ENCODE measurements at places on chromosomes 11 and 22.
A peak's percentile ranks its signal among the peaks of the same experiment; 100 is the strongest.

DNA sequence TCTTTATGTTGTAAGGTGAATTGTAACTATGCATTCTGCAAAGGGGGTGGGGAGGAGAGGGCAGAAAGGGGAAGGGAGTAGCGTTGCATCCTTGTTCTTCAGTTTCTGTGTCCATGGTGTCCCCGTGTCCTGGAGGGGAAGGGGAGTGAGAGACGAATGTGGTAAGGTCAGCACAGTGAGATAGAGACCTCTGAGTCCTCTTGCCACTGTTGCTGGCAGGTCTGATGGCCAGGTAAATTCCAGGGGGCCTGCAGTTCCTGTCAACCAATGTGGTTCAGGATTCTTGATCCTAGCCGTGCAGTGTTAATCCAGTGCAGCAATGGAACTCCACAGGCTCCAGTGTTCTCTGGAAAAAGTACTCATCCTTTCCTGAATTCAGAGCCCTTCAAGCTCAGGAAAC is 14.6 kb upstream of the ADSL start:
- DNase-seq = no peak

DNA sequence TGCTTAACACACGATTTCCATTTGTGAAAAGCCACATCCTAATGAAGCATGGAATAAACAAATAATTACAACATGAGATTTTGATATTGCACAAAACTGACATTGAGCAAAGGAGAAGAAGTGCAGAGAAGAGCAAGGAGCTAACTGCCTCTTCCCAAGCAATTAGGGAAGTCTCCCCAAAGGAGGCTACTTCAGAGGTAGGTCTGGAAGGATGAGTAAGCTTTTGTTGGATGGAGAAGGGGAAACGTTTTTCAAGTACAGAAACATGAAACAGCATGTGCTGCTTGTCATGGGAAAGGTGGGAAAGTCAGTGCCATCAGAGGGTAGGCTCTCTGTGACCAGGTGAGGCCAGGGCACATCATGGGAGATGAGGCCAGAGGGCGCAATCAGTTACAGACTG is 132.2 kb upstream of the SESN3 start:
- no peak for DNase-seq

DNA sequence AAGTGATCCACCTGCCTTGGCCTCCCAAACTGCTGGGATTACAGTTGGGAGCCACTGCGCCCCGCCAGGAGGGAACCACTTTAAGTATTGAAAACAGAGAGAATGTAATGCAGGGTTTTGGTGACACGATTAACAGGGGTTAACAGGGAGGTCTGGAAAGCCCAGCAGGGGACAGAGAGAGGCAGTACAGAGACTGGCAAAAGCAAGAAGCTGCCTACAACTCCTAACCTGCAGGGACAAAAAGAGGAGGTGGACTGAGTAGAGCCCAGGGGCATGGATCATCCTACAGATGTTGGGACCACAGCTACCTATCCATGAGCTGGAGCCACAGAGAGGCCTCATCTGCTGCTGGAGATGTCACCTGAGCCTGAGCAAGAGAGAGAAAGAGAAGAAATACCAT is 1.7 kb upstream of the SPINDOC start:
- no peak for DNase-seq

- DNase-seq = peak; percentile 35
Measured at GRCh38 chr11:95084509-95084908, 5.1 kb upstream of the ENDOD1 start.

DNA sequence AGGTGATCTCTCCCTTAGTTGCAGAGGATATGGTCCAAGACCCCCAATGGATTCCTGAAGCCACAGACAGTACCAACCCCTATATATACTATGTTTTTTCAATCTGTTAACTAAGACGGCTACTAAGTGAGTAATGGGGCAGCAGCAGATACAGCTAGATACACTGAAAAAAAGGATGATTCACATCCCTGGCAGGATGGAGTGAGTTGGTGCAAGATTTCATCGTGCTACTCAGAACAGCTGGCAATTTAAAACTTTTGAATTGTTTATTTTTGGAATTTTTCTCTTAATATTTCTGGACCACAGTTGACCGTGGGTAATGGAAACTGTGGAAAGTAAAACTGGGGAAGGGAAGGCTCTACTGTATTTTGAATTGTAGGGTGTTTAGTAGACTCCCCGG is 17.0 kb upstream of the TMEM218 start:
- no peak for DNase-seq

- DNase-seq = no peak
Measured at GRCh38 chr22:36946421-36947158, 33.2 kb downstream of the CSF2RB start.

GRCh38 chr22:20111689-20112622 is 3.9 kb upstream of the RANBP1 start:
- no peak for DNase-seq

GRCh38 chr11:95161248-95161647 is 69.8 kb downstream of the SESN3 start:
- DNase-seq = no peak

DNA sequence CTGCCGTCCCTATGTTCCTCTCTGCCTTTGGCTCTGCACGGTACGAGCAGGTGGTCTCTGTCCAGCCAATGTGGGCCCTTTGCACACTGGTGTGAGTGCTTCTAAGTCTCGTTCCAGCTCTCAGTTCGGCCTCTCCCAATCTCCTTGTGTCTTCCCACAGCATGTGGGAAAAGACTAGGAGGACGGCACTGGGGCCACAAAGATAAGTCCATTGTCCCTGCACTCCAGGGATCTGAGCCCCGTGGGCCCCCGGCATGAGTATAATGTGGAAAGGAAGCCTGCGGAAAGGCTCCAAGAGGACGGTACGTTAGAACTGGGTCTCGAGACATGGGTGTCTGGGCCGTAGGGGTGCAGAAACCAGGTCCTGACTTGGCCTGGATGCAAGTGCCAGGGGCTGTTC is 16.4 kb downstream of the MYEOV start:
- DNase-seq = no peak

DNA sequence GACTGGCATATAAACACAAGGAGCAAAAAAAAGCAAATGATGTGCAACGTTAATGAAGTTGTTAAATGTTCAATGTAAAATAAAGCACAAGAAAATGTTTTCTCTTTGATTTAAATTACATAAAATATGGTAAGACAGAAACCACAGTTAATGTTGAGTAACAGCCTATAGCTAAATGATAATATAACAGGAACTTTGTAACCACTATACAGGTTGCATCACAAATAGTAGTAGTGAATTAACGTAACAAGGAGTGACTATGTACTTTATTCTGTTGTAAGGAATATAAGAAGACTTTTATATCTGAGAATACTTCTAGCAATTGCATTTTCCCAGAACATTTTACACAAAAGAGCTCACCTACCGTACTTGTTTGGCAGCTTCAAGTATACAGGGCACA is 16.9 kb downstream of the SAAL1 start:
- no peak for DNase-seq

GRCh38 chr22:33110562-33111163 is 52.5 kb upstream of the SYN3 start:
- DNase-seq = no peak

DNA sequence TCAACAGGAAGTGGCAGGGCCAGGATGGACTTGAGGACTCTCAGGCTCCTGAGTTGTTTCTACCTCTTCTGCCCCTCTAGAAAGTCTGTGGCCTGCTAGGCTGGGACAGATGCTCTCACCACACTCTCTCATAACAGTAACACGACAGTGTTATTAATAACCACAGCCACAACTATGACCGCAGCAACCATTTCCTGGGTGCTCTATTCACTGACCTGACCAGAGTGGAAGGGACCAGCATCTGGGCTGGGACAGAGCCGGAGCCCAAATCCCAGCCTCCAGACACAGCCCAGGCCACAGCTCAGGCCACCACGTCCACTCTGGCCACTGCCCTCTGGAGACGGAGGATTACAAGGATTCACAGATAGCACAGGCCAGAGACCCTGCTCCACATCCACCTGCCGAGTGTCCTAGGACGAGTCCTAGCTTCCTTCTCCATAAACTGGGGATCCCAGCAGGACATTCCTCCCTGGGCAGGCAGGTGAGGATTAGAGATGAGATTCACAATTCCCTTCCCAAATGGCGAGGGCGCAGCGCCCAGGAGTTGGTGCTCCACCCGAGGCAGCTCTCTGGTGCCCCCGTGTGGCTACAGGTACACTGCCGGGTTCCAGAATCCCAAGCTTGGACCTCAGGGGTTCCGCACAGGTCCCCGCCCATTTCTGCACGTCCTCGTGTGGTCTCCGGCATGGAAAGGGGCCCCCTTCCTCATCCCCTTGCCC is 7.1 kb downstream of the PNPLA5 start:
- no peak for DNase-seq

- DNase-seq = no peak
Measured at GRCh38 chr11:116938471-116939070, 101.1 kb upstream of the APOA1 start.

DNA sequence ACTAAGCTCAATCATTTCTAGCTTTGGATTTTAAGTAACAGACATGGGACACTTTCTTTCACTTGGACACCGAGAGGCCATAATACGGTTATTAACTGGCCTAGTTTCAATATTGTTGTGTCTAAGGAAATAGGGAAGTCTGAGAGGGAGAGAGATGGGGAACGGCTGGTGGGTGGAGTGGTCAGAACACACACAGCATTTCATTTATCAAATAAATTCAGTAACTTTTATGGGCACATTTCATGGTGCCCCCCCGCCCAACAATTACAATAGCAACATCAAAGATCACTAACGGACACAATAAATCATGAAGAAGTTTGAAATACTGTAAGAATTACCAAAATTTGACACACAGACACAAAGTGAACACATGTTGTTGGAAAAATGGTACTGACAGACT is 10.7 kb downstream of the PRPF19 start:
- DNase-seq = no peak

GRCh38 chr22:37017356-37017755 is 1.9 kb downstream of the TST start:
- no peak for DNase-seq

DNA sequence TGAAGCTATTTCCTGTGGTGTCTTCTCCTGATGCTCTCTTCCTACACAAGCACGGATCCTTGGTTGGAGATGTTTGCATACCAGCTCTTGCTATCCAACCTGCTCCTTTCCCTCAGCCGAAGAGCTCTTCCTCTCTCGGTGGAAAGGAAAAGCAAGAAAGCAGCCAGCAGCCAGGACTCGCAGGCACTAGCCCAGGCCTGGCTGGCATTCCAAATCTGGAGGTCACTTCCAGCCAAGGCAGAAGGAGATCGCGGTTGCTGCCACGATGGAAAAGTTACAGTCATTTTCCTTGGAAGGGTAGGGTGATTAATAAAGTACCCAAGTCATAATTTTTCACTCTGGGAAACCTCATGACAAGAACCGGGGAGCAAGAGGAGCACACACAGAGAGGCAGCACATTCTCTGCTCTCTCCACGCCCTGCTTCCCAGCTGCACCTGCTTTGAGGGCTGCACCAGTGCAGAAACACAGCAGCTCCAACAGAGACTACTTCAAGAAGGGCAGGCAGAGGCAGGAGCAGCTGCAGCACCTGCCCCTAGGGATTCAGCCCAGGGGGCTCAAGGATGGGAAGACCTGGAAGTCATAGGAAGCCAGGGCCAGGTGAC is 399.3 kb downstream of the CADM1 start:
- no peak for DNase-seq

GRCh38 chr11:68269414-68270081 is 2.2 kb downstream of the C11orf24 start:
- DNase-seq = no peak

DNA sequence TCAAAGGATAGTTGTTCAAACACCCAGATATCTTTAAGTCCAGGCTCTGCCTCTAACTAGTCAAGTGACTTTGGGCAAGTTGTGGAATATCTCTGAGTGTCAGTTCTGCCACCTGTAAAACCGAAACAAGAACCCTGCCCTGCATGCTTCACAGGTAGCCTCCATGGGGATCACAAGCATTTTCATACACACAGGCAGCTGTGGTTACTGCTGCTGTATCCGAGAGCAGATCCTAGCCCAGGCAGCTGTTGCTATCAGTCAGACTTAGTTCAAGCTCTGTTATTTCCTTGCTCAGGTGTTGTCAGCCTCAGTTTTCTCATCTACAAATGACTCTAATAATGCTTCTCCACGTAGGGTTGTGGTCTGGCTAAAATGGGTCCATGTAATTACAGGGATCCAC is 6.5 kb upstream of the RASD2 start:
- DNase-seq = no peak

DNA sequence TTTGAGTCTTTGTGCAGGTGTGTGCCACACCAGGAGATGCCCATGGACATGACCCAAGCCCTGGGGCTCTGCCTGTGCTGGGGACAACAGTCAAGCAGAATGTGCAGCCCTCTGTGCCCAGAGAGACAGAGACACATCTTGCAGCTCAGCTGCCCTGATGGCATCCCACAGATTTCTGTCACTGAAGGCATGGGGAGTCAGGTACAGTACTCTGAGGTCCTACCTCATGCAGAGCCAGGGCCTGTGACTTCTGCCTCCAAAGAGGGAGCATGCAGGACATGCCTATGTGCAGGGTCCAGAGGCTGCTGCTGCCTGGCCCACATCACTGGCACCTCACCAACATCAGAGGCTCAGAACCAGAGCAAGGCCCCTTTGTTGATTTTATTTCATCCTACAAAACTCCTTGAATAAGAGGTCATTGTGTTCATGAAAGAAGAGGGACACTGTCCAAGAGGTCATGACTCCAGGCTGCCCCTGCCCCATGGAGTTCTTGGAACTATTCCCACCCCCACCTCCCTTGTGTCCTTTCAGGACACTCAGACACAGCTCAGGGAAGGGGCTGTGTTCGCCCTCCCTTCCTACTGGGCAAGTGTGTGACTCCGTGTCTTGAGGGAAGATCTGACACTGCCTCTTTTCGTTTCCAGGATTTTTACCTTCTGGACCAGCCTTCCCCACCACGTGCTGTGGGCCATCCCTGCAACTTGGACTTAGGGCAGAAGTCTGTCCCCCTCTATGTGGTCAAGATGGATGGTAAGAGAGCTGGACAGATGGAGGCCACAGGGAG is 62.3 kb downstream of the BTG4 start:
- DNase-seq = no peak

DNA sequence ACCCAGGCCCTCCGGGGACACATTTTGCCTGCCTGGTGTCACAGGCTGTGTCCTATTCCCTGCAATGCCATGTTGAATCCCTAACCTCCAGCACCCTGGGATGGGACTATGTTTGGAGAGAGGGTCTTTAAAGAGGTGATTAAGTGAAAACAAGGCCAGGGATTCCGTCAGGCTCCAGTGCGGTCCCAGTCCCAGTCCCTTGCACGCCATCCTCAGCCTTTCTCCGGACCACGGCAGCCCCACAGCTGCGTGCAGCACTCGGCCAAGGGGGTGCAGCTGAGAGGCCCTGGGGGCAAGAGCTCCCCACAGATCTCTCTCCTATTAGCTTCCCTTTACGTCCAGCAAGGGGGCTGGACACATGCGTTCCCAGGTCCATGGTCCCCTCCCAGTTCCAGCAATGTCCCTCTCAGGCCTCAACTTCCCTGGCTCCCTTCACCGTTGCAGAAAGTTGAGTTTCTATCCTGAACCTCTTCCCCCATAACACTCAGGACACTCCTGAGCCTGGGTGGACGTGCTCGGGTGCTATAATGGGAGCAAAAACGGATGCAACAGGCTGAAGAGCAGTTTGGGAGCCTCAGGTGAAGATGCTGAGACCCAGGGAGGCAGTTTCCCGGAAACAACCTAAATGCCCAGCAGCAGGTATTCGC is 1422.7 kb downstream of the BRD1 start:
- DNase-seq = no peak

GRCh38 chr22:46542011-46542985 is 4.9 kb upstream of the CELSR1 start:
- peak; percentile 25 for DNase-seq

GRCh38 chr11:8328848-8329330 is 65.2 kb upstream of the LMO1 start:
- DNase-seq = no peak

- no peak for DNase-seq
Measured at GRCh38 chr22:29509298-29509697, 29.3 kb downstream of the NEFH start.

- DNase-seq = no peak
Measured at GRCh38 chr11:77127920-77128691, at the start of gene MYO7A. TSS of gene MYO7A (plus strand) at chr11:77128246. CDS start at chr11:77130635, 2,389 bp downstream.
